ENCODE measurements at places on chromosomes 2 and 18.

DNA sequence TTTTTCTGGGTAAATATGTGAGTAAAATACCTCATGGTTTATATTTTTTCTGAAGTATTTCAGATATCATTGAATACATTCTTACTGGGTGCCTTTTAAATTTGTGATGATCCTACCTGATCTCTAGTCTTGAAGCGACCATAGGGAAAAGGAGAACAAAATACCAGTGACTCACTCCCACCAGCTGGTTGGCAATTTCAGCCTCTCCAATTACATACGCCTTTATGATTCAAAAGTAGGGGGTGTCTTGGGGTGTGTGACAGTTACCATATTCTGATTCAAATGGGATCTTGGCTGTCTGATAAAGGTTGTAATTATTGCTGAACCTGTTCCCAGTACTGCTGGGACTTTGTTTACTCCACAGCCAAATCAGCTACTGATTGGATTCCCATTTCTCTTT is 175.9 kb upstream of the NXPH2 start:
- DNase-seq = no peak

- DNase-seq = no peak
Observed at GRCh38 chr18:32610176-32610575, 139.5 kb upstream of the GAREM1 start.

- DNase-seq = no peak
Observed at GRCh38 chr18:42756214-42756613, 359.3 kb downstream of the RIT2 start.

DNA sequence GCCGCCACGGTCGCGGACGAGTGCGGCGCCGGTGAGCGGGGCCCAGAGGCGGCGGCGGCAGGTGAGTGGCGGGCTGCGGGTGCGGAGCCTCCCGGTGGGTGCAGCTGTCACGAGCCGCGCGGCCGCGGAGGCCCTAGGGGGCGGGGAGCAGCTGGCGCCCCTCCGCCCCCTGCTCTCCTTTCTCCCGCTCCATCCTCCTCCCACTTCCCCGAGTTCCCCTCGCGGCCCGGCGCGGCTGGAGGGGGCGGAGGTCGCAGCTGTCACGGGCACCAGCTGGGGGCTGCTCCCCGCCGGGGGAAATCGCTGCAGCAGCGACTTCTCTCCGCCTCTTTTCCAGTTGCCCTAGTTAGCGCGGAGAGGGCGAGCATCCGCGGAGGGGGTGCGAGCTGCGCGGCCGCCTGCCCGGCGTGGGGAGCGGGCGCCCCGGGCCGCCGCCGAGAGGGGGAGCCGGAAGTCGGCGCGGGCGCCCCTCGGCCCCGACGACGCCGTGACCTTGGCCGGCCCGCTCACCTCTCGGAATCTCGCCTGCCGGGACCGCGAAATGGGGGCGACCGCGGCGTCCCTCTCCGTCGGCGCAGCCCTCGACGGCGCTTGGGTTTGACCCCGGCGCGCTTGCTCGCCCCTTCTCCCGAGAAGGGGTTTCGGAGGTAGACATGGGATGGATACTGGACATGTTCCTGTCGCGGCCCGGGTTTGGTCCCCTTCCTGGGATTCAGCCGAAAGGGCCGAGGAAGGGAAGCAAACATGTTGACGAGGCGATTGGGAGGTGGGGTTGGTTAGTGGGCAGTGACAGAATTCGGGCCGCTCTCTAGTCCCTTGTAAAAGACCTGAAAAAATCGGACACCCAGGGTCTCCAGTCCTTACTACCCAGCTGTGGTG is 727 bp downstream of the NCOA1 start:
- DNase-seq = peak; percentile 57

DNA sequence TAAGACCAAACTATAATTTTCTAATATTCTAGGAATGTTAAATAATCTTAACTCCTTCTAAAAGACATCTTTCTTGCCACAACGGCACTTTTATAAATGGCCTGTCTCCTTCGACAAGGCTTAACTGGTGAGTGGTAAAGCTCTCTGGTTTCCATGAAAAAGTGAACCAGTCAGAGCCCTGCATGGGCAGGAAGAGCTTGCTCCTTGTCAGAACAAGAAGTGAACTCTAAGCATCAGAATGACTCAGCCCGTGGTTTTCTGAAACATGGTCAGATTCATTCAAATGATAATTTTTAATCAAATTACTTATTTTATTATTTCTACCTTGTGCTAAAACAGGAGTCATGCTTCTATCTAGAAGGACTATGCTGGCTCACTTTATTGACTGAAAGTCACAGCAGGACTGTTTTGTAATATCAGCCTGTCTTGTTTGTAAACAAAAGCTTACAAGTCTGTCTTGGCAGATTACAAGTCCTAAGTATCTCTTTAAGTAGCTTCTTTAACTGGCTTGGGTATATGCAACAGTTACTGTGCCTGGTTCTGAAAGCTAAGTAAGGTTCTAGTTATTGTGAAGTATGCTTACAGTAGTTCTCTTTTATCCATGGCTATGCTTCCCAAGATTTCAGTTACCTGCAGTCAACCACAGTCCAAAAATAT is 245.4 kb downstream of the NAPG start:
- no peak for DNase-seq

- DNase-seq = no peak
Observed at GRCh38 chr2:175930504-175930903, 71.6 kb downstream of the LNPK start.

- DNase-seq = no peak
Observed at GRCh38 chr2:231399853-231400680, 4.6 kb downstream of the B3GNT7 start.

All from CD4-positive, alpha-beta T cell treated with Interleukin-1 beta for 1 hour (primary cell).